ENCODE measurements at places on chromosomes 5 and 9.

GRCh38 chr5:24510523-24510988 is 134.2 kb downstream of the CDH10 start:
- no peak for DNase-seq

GRCh38 chr5:150960791-150961396 is 56.1 kb upstream of the ZNF300 start:
- no peak for DNase-seq

DNA sequence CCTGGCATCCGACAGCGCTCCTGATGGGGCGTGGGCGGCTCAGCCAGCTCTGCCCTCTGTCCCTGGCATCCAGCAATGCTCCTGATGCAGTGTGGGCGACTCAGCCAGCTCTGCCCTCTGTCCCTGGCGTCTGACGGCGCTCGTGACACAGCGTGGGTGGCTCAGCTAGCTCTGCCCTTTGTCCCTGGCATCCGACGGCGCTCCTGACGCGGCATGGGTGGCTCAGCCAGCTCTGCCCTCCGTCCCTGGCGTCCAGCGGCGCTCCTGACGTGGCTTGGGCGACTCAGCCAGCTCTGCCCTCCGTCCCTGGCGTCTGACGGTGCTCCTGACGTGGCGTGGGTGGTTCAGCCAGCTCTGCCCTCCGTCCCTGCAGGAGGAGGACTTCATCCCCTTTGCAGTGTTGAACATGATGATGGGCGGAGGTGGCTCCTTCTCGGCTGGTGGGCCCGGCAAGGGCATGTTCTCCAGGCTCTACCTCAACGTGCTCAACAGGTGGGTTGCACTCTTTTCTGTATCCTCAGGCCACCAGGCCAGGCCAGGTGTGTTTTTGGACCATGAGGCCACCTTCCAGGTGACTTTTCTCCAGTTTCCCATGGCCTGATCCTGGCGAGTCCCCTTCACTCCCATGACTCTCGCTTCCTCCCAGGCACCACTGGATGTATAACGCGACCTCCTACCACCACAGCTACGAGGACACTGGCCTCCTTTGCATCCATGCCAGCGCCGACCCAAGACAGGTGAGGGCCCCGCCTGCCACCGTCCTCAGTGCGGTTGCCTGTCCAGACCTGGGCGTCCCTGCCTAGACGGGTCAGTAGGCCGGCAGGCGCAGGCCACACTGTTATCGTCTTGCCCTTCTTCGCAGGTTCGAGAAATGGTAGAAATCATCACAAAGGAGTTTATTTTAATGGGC is 8.0 kb downstream of the PMPCA start:
- DNase-seq, result no peak

- DNase-seq, result no peak
Observed at GRCh38 chr9:135479469-135480052, at the start of gene PPP1R26. Gene PPP1R26, plus strand, starts transcription at chr9:135479782. Its CDS starts 4,729 bp downstream, at chr9:135484511.

DNA sequence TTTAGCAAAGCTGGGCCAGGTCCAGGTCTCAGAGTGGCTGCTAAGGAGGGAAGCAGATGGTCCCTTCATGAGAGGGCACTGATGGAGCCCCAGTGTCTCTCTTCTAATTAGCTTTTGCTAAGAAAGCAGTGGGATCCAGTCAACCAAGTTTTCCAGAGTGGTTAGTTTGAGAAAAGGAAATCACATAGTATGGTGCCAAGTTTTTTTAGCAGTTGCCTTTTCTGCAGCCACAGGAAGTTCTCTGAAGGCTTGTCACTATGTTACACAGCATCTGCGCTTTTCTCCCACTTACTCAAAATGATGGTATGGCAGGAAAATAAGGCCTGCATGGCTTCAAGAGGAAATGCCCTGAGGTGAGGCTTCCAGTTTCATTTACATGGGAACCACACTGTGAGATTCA is 331.5 kb upstream of the ZNF462 start:
- DNase-seq, result no peak

DNA sequence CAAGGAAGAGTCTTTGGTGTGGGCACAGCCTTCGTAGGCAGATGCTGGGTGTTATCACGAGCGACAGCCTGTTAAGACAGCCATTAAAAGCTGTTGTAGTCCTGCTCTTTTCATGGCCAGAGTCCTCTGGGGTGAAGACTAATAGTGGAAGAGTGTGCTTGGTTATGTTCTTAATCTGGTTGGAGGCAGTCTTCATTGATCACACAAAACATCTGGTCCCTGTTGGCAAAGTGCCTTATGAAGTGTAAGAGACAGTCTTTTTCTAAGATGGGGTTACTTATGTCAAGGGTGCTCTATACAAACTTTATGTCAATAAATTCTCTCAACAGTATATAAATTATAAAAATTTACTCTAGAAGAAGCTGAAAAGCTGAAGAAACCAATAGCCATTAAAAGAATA is 280.4 kb downstream of the CAAP1 start:
- no peak for DNase-seq

- no peak for DNase-seq
Observed at GRCh38 chr5:172671091-172671490, 30.0 kb downstream of the NEURL1B start.

- no peak for DNase-seq
Observed at GRCh38 chr9:134551176-134551575, 90.4 kb upstream of the COL5A1 start.

DNA sequence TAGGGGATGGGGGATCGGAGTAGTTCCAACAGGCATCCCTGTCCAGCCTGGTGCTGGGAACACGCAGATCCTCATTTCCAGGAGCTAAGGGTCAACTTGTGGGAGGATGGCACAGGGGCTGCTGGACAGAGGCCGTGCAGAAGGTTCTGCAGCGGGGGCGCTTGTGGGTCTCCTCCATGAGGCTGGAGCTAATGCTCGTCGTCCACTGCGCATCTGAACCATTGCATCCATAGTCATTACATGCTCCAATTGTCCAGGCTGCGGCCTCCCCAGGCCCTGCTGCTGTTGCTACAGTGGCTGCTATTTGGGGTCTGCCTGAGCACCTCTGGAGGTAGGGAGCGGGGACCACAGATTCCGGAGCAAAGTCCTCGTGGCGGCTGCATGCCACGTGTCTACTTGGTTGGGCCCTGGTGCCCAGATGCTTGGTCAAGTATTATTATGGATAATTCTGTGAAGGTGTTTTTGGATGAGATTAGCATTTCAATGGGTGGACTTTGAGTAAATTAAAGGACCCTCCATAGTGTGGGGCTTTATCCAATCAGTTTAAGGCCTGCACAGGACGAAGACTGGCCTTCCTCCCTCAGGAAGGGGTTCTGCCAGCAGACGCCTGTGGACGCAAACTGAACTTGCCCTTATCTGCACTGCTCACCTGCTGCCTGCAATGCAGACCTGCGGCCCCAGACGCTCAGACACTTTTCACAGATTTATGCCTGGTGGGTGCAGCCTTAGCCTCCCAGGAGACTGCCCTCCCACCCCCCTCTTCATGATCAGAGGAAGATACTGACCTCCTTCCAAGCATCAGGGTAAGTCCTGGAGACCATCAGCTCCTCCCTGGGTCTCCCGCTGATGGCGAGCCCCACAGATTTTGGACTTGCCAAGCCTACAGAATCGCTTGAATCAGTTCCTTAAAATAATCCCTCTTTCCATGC is 127.5 kb upstream of the IRX4 start:
- no peak for DNase-seq

DNA sequence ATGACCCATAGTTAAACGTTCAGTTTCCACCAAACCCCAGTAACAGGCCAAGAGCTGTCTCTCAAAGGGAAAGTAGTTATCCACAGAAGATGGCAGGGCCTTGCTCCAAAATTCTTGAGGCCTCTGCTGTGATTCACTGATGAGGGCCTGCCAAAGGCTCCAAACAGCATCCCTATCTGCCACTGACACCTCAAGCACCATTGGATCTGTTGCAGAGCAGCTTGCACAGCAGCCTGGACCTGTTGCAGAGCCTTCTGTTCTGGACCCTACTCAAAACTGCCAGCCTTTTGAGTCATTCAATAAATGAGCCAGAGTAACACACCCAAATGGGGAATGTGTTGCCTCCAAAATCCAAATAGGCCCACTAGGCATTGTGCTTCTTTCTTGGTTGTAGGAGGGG is 741.5 kb upstream of the RGMB start:
- no peak for DNase-seq

DNA sequence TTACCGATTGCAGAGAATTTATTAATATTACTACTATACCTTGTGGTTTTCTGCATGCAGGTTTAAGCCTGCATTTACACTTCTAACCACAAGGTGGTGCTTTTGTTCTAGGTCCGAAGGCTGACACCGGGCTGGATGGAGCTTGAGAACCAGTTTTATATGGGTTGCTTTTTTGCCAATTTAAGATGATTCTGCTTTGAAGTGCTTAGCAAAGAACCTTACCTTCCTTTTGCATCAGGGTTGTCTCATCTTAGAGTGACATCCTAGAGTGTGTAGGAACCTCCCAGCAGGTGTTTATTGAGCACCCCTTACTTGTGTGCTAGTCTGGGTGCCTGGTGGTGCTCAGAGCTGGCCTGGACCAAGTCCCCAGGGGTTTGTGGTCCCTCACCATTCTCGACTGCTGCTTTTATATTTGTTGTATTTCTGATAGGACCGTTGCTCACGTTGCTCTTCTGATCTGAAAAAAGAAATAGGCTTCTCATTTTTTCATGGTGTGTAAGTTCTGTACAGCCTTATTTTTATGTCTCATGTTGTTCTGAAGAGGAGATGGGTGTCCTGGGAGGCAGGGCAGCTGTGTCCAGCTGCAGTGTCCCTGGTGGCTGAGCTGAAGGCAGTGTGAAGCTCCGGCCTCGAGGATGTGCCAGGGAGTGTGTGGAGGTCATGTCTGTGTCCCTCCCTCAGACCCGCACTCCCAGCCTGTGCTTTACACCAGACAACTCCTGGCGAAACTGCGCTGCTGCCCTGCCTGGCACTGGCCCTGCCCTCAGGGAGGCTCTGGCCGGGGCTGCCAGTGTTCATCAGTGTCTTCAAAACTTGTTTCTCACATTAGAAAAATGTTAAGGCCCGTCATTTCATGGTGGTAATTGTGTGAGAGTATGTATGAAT is 54.3 kb downstream of the EHMT1 start:
- peak; percentile 38 for DNase-seq

DNA sequence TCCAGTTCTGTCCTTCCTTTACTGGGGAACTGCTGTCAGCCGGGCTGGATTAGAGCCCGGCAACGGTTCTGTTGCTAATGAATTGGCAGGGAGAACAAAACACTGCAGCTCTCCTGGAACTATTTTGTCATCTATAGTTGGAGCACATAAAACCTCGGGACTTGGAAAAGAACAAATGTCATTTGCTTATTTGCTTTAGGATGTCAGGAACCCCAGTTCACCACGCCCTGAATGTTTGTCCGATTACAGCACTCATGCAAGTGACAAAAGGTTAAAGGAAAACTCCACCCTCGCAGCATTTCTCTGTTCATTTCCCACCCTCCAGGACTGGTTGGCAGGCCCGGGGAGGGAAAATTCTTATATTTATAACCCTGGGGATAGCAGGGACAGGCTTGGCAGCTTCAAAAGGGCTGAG is 66.4 kb upstream of the PLPP1 start:
- no peak for DNase-seq

DNA sequence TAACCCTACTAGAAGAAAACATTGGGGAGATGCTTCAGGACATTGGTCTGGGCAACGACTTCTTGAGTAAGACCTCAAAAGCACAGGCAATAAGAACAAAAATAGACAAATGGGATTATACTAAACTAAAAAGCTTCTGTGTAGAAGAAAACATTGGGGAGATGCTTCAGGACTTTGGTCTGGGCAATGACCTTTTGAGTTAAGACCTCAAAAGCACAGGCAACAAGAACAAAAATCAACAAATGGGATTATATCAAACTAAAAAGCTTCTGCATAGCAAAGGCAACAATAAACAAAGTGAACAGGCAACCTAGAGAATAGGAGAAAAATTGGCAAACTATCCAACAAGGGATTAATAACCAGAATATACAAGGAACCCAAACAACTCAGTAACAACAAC is 3.7 kb downstream of the MRPL50 start:
- DNase-seq, result no peak

- no peak for DNase-seq
Observed at GRCh38 chr5:103041071-103041676, 78.8 kb downstream of the GIN1 start.

- DNase-seq, result no peak
Observed at GRCh38 chr5:117084067-117084466, 509.4 kb upstream of the SEMA6A start.

DNA sequence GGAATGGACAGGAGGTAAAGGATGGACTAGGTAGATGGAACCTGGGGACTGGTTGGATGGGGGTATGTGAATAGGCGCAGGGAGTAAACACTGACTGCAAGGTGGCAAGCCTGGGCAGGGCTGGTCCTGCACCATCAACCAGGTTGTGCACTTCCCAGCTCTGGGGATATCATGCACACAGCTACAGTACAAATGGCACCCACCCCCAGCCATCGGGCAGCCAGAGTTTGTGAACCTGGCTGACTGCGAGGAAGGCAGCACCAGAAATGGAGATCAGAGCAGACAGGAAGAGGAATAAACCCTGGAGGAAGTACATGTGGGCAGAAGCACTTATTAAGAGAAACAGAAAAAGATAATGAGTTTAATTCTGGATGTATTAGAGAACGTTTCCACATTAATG is 229.1 kb downstream of the ESM1 start:
- no peak for DNase-seq

GRCh38 chr5:1011226-1011631 is 2.6 kb downstream of the NKD2 start:
- peak; percentile 30 for DNase-seq

GRCh38 chr9:28668158-28668557 is 1094.9 kb upstream of the C9orf72 start:
- DNase-seq, result no peak

DNA sequence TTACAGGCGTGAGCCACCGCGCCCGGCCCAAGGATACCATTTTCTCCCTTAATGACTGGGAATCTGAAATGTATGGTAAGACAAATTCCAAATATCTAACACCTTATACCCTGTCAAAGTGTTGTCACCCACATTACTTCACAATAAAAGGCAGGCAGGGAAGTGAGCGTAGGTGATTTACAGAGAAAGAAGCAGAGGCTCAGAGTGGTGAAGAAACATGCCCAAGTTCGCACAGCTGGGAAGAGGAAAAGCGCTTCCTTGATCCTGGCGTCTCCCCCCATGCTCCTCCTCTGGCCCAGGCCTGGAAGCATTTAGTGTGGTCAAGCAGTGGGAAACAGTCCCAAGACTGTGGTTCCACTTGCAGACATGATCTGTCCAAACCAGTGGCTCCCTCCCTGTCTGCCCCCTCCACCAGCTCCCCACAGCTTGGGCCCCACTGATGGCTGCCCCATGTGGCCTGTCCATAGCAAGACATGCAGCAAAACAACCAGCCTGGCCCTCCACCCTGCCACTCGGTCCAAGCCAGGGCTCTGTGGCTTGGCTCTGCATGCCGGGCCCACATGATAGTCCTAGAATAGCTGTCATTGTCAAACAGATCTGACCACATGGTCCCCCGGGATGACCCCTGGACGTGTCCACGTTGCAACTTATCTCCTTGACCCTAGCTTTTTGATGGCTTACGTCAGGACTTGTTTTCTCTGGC is 107.2 kb downstream of the TTLL11 start:
- DNase-seq, result no peak

GRCh38 chr9:23036416-23036815 is 589.8 kb downstream of the DMRTA1 start:
- no peak for DNase-seq

DNA sequence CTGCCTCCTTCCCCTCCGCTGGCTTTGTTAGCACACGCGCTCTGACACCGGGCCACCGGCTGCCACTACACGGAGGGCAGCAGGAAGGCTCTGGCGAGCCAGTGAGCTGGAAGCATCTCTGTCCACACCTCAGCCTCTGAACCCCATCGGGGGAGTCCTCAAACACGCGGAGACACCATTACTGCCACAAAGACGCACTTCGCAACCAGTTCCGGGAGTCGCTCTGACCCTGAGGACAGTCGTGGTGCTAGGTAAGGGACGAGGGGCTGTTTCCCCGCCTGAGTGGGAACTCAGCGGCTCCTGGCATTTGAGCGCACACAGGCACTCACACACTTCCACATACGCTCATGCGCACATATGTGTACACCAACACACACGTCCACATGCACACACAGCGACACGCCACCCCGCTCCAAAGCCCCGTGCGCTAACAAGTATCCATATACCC is 160.0 kb downstream of the C9orf152 start:
- no peak for DNase-seq

Data from activated naive CD4-positive, alpha-beta T cell treated with Interleukin-2 at 50 U/mL for 16 hours (primary cell).